ENCODE measurements at places on chromosomes 3 and 15. TPM values are rescaled to one million over a fixed set of nuclear protein-coding genes. Genes with fewer than 3 reads are reported as not detected.

MDFIC2 gene
- total RNA-seq: not detected

IL16 gene
- 431 TPM for total RNA-seq

SNX22 gene
- total RNA-seq: 1.6 TPM

DCLK3 gene
- not detected for total RNA-seq

GOLGA6L4 gene
- 3.4 TPM for total RNA-seq

COLQ gene
- 3.1 TPM for total RNA-seq

CEMIP gene
- total RNA-seq: not detected

ADAMTS7 gene
- not detected for total RNA-seq

GRCh38 chr15:54131410-54131809, 153.2 kb downstream of the UNC13C start:
- DNase-seq: no peak

- DNase-seq: no peak
Observed at GRCh38 chr15:56047354-56047753, 53.9 kb upstream of the NEDD4 start.

- no peak for DNase-seq
Observed at GRCh38 chr3:72245183-72245811, 460.3 kb upstream of the PROK2 start.

- DNase-seq: no peak
Observed at GRCh38 chr3:124939661-124940060, 5.1 kb upstream of the MUC13 start.

- no peak for DNase-seq
Observed at GRCh38 chr3:116306149-116306548, 139.1 kb downstream of the LSAMP start.

DNA sequence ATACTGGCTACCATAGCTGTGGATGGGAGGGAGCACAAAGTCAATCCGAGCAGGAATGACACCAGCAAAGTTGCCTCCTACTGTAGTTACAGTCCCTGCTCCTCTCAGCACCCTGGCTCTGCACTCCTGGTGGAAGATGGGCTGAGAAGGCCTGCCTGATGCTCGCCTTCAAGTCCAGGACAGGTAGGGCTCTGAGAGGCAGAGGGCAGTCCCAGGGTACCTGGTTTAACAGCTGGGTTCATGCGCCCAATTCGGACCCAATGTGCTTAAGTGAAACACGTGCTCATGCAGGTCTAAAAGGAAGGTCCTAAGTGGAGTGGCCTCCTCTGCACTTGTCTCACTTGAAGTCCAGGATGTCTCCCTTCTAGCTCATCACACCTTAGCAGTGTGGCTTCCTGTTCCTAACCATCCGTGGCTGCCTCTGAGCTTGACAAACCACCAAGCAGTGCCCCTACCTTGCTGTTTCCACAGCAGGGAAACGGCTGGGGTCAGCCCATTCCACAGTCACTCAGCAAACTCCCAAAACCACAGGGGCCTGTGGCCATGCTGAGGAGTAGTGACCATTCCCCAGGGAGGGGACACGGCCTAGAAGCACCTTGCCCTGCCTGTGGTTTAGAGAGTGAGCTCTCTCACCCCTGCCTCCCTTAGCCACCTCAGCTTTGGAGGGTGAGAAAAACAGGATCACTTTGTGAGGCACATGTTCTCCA, 3.9 kb upstream of the MUSTN1 start:
- DNase-seq: no peak
